ENCODE measurements at places on chromosomes 3 and 15. TPM values are rescaled to one million over a fixed set of nuclear protein-coding genes. Genes with fewer than 3 reads are reported as not detected.

DNA sequence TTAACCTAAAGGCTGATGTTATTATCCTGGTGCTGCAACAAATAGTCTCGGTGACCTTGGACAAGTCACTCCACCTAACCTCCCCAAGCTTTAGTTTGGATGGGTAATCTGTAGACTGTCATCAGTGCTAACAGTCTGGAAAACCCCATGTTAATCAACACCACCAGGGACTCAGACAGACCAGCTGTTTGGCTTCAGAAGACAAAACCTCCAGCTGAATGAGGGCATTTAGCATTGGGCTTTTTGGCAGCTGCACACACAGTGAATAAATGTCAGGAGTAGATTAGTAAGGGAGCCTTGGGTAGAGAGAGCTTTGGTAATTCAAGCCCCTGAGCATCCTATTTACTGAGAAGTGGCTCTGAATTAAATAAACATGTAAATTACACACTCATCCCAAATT, 24.9 kb upstream of the C3orf80 start:
- DNase-seq, result no peak

DNA sequence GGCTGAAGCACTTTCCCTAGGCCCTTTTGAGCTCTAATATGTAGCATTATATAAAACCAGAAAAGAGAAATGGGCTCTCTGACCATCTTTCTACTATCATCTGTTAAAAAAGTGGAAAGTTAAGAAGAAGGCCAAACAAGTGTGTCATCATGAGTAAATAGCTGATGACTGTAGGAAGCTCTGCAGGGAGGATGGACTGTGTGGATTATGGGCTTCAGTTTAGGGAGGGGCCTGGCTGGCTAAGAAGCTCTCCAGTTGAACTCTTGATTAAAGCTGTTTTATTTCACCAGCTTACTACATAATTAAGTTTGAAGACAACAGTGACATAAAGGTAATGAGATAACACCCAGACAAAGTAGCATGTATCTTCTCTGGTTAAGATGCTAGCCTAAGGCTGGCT, 30.6 kb downstream of the INTS14 start:
- no peak for DNase-seq

GRCh38 chr3:135762188-135762856, 203.2 kb upstream of the PPP2R3A start:
- no peak for DNase-seq

GRCh38 chr3:188207941-188208515, 54.1 kb downstream of the LPP start:
- no peak for DNase-seq

The SNTN gene
- not detected for total RNA-seq

The ERICH6 gene
- not detected for total RNA-seq

The RPS17 gene
- total RNA-seq, result 2,581 TPM

The ECE2 gene
- total RNA-seq, result not detected

Measured in activated CD4-positive, alpha-beta memory T cell treated with anti-CD3 and anti-CD28 coated beads for 36 hours (primary cell).